SW 1271 (cell line): ENCODE measurements at places on chromosomes 13 and 19.

GRCh38 chr19:4234142-4234861 lies 5.0 kb downstream of the EBI3 start:
- DNase-seq, result no peak

DNA sequence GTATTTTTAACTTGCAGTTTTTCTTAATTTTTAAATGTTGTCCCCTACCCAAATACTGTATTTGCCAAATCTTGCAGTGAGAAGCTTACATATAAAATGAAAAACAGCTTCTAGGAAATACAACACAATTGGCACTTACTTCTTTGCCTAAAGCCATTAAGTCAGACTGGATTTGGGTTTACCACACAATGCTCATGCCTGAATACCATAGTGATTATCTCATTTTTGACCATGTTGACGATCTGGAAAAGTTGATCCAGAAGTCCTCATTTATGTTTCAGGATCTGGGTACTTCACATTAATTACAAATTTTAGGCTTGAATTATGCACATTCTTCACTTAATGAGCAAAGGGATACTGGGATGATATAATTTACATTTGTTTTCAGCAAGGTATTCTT lies 2.4 kb downstream of the RNF6 start:
- DNase-seq, result no peak

GRCh38 chr13:99339736-99340397 lies 32.7 kb upstream of the GPR183 start:
- no peak for DNase-seq

DNA sequence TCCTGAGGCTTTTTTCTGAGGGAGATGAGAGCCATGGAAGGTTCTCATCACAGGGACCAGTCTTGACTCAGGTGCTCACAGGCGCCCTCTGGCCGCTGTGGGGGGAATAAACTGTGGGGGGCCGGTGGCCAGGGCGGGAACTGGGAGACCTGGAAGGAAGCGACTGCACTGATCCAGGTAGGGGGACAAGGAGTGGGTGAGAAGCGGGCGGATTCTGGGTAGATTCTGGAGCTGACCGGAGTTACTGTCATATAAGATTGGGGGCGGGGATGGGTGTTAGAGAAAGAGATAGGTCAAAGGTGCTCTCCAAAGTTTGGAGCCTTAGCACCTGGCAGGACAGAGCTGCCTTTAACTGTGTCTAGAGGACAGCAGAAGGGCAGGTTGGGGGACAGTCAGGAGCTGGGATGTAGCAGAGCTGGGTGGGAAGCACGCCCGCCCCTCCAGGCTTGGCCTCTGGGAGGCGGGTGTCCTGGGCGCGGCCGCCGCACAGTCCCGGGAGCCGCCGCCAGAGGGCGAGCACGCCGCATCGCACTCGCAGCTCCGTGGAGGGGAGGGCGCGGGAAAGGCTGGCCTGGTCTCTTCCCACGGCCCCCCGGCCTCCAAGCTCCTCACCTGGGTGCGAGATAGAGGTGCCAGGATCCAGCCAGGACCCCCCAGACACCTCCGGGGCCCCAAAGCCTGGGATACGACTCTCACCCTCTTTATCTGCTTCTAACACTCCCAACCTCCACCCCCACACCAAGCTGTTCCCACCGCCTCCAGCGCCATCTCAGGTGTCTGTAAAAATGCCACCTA lies 4.2 kb upstream of the DAND5 start:
- DNase-seq, result peak; percentile 65

- DNase-seq, result no peak
These were observed 244.2 kb upstream of the ZNF507 start for GRCh38 chr19:32101206-32101605.
